ENCODE measurements at places on chromosomes 3 and 15. TPM values are rescaled to one million over a fixed set of nuclear protein-coding genes. Genes with fewer than 3 reads are reported as not detected.

DNA sequence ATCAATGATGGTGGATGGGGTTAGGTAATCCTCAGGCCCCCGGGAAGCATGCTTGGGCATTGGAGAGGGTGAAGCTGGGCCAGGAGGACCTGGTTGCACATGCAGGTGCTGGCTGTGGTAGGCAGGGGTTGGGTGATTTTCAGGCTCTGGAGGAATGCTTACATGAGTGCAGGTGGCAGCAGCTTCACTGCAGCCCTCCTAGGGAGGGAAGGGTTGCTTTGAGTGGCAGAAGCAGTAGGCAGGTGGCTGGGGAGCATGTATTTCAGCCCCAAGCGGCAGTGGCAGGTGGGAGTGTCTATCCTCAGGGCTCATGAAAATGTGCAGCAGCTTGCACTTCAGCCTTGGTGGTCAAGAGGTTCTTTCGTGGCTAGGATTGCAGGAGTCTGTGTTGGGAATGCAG is 230.0 kb upstream of the CTNNB1 start:
- DNase-seq = no peak

P2RY13 gene
- total RNA-seq = 6.9 TPM

DNA sequence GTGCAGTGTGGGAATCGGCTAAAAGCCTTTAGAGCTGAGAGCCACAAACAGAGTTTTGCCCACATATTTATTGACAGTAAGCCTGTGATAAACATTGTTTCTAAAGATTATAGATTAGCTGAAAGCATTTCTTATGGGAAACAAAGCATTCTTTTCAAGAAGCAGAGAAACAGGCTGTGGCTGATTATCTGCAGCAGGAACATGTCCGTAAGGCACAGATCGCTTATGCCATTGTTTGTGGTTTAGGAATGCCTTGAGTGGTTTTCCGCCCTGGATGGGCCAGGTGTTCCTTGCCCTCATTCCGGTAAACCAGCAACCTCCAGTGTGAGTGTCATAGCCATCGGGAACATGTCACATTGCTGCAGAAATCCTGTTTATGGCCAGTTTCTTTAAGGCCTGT is 12.5 kb downstream of the XYLB start:
- no peak for DNase-seq

- DNase-seq = no peak
Measured at GRCh38 chr15:46708226-46708625, 1009.1 kb upstream of the SEMA6D start.

PSTPIP1 gene
- total RNA-seq = 11.0 TPM

GRCh38 chr3:175526191-175526590 is 667.1 kb downstream of the NAALADL2 start:
- no peak for DNase-seq
